ENCODE measurements at places on chromosomes 3 and 15.

DNA sequence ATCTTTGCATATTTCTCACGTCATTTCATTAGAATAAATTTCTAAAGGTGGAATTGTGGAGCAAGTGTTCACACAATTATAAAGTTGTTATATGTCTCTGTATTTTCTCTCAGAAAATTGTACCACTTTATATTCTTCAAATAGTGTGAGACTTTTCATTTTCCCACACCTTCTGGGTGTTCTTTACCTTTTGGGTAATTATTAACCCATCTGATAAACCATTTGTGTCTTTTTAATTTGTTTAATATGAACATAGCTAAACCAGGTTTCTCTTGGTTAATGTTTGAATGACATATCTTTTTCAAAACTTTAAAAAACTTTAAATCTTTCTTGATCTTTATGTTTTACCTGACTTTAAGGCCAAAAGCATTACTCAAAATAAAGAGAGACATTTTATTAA is 40.5 kb downstream of the DZIP3 start:
- DNase-seq = no peak

- no peak for DNase-seq
Observed at GRCh38 chr3:126557415-126557745, 1.4 kb downstream of the C3orf22 start.

DNA sequence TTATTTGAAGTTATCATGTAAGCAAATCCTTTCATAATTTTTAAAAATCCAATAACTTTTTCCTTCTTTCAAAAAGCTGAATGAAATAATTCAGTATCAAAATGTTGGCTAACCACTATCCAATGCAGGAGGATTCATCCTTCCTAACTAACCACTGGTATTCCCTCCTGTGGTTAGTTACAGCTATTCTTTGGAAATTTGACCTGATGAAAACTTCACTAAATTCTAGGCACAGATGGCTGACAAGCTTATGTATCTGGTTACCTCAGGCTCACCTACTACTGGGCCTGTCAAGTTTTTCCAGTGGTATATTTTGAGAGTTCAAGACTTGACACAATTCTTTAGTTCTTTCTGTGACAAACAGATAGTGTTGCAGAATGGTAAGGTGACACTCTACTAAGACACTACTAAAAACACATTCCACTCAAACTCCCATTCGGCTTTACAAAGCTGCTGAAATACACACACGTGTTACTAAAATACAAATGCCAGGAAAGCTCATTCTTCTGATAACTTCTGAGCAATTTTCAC is 15.8 kb downstream of the NPTN start:
- no peak for DNase-seq

DNA sequence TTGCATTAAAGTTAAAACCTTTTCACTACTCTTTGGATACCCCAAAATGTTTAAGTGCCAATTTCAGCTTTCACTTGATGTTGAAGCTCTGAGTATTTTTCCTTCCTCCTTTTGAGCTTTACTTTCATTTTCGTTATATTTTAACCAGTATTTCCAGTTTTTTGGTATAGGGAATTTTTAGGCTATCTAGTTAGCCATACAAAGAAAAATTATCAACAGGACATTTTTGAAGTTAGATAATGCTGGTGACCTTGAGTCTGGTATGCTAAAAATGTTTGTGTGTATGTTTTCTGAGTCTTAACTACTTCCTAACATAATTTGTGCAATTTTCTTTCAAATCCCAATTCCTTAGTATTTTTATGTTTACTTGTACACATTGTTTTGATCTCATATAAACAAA is 284.8 kb downstream of the OTOL1 start:
- no peak for DNase-seq

GRCh38 chr15:99412626-99413025 is 153.2 kb upstream of the MEF2A start:
- no peak for DNase-seq

- DNase-seq = no peak
Observed at GRCh38 chr3:79653266-79653830, 114.5 kb downstream of the ROBO1 start.

DNA sequence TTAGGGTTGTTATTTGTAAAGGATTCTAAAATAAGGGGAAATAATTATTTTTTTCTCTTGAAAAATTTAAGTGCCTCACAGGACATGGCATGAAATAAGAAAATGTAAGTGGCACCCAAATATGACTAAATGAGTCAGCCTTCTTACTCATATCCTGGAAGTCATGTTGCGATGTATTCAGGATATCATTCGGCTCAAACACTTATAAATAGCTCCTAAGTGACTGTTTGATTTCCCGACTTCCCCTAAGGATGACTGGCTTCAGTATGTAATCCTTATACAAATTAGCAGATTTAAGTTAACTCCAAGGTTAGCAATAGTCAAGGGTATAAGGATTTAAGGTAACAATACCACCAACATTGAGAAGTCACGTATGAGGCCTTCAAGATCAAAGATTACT is 57.3 kb upstream of the OSTN start:
- DNase-seq = no peak

DNA sequence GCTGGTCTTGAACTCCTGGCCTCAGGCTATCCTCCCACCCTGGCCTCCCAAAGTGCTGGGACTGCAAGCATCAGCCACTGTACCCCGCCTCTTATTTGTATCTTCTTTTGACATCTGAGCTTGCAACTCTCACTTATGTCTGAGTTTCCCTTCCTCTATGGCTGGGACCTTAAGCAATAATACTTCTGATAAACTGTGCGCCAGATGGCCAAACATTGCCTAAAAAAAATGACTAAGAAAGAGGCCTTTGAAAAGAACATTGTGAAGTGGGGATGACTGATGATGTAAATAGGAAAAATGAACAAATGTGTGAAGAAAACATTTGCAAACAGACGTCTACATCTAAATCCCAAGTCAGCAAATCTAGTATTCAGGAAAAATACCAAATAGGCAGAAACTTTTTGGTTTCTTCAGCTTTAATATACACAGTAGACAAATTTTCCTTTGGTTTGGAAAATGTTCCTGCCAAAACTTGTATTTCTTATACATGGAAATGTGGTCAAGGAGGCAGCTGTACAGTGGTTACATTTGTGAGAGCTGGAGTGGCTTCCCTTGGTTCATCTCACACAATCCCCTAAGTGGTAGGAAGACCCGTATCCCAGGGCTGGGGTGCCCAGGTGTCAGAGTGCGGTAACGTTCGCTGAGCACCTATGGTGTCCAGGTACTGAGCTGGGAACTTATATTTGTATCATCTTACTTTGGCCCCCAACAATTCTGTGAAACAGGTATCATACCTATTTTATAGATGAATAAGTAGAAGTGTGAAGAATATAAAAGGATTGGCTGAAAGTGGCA is 11.6 kb upstream of the TFRC start:
- DNase-seq = no peak

GRCh38 chr15:92101708-92102394 is 248.3 kb downstream of the SLCO3A1 start:
- DNase-seq = no peak

GRCh38 chr3:72412340-72412956 is 435.8 kb downstream of the SHQ1 start:
- DNase-seq = no peak

GRCh38 chr15:73908030-73908821 is 18.0 kb upstream of the LOXL1 start:
- DNase-seq = peak; percentile 89

- DNase-seq = no peak
Observed at GRCh38 chr3:88758676-88759075, 348.7 kb upstream of the EPHA3 start.

DNA sequence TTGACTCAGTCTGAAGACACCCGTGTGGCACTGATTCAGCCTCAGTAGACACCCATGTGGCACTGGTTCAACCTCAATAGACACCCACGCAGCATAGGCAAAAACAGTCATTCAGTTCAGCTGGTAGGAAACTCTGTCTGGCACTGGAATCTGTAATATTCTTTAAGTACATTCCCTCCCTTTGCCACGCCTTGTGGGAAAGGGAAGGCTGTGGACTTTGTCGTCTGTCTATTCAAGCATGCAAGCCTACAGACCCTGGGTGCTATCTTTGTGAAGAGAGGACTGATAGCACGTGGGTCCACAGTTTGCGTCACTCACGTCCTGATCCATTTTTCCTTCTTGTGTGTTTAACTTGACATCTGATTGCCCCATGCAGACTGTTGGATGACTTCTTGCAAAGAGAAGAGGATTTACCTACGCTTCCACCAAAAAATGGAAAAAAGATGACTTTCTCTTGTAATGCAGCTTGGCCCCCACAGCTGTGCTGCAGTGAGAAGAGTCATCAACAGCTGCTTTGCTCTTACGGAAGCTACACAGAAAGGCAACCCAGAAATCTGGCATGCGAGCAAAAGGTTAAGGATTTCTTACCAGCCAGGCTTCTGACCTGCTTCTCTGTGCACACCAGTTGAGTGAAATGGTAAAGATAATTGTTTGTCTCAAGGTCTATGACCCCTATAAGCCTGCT is 278.1 kb downstream of the ULK4 start:
- DNase-seq = no peak

DNA sequence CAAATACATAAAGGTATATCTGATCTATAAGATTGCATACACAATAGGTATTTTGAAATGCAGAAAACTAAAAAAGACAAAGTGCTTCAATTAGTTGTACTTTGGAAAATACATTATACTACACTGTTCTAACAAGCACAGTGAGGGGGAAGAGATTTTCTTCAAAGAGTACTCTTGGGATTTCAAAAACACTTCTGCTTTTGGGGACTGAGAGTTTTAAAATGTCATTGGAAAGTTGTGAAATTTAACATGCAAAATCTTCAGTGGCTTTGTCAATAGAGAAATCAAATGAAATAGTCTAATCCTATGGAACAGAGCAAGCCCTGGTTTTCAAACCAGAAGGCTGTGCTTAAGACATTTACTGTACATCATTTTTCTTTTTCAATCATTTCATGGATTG is 322.2 kb upstream of the SEMA6D start:
- no peak for DNase-seq

- peak; percentile 92 for DNase-seq
Observed at GRCh38 chr15:78077053-78077870, at the start of gene TBC1D2B. Gene TBC1D2B, minus strand, starts transcription at chr15:78077711. Its CDS starts 59 bp downstream, at chr15:78077652.

DNA sequence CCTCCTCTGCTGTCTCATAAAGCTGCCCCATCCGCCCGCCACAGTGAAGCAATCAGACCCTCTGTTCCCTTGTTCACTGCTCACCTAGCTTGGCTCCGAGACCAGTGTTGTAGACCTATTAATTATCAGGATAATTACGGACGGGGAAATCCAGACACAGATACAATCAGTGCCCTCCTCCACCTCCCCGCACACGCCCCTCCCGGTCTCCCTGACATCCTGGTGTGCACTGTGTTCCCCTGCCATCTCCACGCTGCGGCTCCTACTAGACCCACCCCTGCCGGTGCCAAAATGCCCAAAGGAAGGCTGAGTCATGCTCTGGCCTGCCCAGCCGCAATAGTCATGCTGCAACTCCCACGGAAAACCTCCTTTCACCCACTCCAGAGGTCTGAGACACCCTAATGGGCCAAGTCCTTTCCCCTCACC is 277.3 kb upstream of the TLE3 start:
- no peak for DNase-seq

GRCh38 chr3:190718671-190719070 is 143.8 kb downstream of the GMNC start:
- DNase-seq = no peak

DNA sequence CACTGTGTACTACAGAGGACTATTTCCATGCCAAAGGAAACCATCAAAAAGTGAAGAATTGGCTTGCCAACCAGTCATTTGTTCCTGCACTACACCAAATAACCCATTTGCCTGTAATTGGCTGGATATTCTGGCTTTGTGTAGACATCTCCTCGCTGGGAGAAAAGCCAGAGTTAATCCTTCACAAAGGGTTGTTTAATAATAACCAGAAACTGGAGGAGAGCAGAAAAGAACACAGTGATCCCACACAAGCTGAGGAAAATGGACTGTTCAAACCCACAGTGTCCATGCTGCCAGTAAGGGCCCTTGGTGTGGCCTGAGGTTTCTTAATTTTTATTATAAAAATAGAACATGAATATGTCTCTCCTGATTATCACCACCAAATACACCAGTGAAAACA is 294.0 kb downstream of the RORA start:
- no peak for DNase-seq

GRCh38 chr3:80227216-80227615 is 459.4 kb upstream of the ROBO1 start:
- DNase-seq = no peak

DNA sequence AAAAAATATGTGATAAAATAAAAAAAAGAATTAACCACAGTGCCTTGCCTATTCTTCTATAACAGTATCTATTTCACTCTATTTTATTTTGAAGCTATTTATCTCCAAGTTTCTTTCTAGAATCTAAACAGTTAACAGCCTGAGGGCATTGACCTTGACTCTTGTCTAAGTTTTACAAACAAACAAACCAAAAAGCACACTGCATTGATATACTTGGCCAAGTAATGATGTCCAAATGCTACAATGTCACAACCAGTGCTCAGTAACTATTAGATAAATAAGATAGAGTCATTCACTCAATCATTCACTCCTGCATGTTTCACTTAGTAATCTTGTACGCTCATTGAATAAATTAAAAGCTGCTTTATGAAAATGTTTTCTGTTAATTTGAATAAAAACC is 386.5 kb downstream of the TIGIT start:
- no peak for DNase-seq

DNA sequence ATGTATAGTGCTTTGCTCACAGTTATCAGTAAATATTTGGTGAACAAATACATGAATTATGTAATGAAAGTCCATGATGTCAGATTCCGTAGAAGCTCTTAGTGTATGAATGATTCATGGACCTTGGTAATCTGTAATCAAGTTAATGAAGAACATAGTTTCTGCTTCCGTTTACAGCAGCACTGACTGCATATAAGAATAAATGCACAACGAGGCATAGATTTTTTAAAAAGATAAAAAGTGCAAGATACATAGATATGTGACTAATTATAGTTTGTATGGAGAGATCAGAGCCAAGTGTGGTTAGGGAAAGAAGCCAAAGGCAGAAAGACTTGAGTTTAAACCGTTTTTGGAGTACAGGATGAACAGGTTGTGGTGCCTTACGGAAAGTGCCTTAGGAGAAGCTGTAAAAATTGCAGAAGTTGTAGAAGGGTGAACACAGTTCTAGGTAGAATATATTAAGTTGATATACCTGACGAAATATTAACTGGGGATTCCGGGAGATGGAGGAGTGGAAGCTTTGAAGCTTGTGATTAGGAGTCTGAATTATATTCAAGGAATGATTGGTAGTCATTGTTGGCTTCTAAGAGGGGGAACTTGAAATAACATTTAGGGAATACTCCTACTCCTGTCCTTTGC is 293.1 kb downstream of the NLGN1 start:
- no peak for DNase-seq

DNA sequence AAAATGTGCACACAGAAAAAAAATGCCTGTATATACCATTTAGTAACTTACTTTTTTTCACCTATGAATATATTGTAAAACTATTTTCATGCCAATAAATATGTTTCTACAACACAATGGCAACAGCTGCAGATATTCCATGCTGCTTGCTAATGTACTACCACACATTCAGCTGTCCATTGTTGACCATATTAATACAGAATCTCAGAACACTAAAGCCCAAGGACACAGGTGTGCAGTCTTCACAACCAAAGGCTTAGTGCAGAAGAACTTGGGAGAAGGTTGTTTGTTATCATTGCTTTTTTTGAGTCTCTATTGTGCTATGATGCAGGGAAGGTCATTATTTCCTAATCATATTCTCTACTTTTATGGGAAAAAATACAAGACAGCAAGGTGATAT is 79.6 kb downstream of the DIPK2A start:
- no peak for DNase-seq

Data from iPS-NIHi11 (cell line).